ENCODE measurements at places on chromosomes 11 and 22.
A peak's percentile ranks its signal among the peaks of the same experiment; 100 is the strongest.

- no peak for DNase-seq
Observed at GRCh38 chr11:20912922-20913512, 243.6 kb downstream of the NELL1 start.

DNA sequence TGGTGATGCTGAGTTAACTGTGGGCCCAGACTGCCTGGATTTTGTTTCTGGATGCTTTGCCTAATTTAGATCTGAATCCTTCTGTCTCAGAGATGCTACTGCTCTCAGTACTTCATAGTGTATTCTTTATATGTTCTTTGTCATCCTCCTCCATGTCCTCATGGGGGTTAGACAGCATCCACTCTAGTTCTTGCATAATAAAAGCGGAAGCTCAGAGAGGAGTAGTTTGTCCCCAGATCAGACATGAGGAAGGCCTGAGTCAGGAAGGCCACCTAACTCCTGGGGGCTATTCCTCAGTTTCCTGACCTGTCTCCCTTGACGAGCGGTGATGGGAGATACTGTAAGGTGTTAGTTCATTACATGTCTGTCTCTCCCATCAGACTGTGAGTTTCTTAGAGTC, 90.2 kb downstream of the SCN3B start:
- no peak for DNase-seq

GRCh38 chr22:41448189-41448808, 1.7 kb upstream of the TOB2 start:
- DNase-seq: peak; percentile 97

- no peak for DNase-seq
Observed at GRCh38 chr22:30289980-30290313, 642 bp upstream of the CASTOR1 start.

DNA sequence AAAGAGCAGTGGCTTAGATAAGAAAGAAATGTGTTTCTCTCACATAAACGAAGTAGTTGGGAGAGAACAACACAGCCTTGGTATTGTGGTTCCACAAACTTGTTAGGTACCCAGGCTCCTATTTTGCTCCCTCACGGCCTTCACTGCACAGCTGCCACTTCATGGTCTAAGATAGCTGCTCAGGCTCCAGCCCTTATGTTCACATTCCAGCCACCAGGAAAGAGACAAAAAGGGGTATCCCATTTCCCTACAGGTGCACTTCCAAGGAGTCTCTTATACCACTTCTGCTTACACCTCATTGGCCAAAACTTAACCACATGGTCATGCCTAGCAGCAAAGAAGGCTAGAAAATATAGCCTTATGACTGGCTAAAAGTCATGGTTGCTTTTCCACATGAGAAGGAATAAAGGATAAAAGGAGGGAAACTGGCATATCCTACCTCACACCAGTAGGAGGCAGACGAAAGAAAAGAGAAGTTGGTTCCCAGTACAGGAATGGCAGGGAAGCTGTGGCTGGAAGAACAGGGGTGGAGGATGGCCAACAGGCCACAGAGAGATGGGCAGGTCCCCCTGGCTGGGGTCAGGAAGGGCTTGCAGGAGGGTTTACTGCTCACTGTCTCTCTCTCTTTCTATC, 5.4 kb upstream of the HDHD5 start:
- DNase-seq: no peak

- DNase-seq: peak; percentile 68
Observed at GRCh38 chr11:2898366-2899079, 12.9 kb upstream of the CDKN1C start.

DNA sequence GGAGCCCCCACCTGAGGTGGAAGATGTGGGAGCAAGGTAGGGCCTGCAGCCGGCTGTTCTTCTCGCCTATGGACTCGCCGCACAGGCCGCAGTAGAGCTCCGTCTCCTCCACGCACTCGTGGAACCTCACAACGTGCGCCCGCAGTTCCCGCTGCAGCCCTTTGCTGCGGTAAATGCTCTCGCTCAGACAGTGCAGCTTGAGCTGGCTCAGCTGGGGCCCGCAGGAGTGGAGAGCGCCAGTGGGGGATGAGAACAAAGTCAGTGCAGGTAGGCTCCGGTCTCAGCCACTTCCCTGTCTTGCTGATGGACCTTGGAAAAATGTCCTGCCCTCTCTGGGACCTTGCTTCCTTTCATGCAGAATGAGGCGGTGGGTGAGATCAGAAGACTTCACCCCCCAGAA, 10.2 kb downstream of the RAPSN start:
- DNase-seq: no peak

GRCh38 chr11:62999649-63000048, 14.9 kb upstream of the SLC22A6 start:
- DNase-seq: no peak

DNA sequence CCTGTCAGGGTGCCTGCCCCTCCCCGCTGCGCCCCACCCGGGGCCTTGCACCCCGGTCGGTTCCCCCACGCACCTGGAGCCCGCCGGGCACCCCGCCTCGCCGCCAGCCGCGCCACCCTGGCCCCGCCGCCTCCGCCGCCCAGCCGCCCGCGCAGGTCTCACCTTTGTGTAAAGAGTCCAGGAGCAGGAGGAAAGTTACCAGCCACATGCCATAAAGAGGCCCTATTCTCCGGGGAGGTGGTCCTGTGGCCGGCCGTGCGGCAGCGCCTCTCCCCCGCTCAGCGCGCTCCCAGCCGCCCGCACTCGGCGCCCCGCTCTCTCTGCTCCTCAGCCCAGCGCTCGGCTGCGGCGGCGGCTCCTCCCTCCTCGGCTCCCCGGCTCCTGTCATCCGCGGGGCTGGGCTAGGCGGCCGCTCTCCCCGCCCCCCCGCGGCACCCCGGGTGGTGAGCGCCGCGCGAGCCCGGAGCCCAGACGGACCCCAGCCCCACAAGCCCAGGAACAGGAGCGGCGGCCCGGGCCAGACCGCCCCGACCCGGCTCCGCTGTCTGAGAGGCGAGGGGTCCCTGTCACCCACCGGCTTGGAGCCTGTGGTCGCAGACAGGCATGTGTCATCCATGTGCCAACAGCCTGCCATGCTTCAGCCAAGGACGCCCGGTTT, at the start of gene DSCAML1:
Gene DSCAML1 (minus strand): TSS at position 345 of the 658 bp plus-strand sequence. CDS start 137 bp downstream, at position 208.
- DNase-seq: peak; percentile 28

GRCh38 chr11:14417186-14417585, 58.2 kb upstream of the RRAS2 start:
- no peak for DNase-seq

DNA sequence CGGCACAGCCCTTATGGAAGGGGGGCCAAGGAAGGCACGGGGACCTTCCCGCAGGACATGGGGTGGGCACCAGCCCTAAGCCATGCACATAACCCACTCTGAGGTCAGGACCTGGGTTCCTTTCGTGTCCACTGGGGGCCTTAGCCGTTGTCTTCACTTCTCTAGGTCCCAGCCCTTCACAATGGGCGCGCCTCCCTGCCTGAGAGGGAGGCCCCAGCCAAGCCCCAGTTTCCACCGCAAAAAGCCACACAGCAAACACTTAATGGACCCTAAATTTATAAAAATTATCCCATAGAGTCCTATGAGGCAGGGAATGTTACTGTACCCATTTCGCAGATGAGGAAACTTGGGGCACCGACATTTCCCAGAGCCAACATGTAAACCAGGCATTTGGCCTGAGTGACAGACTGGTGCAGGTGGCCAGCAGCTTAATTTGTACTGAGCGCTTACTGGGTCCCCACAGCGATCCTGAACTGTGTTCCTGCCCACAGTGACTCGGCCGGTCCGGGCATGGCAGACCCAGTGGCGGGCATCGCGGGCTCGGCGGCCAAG, 1.2 kb downstream of the GAS2L1 start:
- DNase-seq: no peak

DNA sequence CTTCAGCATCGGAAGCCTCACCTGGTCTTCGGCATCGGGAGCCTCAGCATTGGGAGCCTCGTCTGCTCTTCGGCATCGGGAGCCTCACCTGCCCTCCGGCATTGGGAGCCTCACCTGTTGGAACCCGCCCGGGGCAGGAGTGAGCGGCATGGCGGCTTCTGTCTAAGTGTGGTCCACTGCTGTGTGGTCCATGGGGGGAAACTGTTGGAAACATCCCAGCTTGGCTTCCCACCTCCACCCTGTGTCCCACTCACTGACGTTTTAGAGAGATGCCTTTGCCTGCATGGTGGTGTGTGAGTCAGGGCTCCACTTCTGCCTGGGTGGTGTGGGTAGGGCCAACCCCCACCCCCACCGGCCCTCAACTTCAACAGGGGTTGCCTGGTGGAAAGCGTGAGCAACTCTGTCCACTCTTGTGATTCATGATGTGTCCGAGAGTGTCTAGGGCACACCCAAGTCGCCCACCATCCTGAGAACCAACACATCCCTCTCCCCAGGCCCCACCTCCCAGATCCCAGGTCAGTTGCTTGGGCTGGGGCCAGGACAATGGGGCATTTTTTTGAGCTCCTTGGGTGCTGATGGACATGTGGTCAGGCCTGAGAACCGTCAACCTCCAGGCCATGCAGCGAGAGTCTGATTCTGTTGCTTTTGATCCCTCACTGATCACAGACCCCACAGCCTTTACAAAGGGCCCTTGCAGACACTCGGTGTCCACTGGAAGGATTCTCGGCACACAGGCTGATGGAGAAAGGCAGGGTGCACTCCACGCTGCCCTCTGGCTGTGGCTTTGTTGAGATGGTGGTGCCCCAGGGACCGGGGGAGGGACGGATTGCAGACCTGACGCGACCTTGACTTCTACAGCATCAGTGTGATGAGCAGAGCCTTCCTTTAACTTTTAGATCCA, 406.7 kb downstream of the TBC1D22A start:
- DNase-seq: no peak

GRCh38 chr22:49667236-49667635, 160.4 kb downstream of the BRD1 start:
- DNase-seq: peak; percentile 27

DNA sequence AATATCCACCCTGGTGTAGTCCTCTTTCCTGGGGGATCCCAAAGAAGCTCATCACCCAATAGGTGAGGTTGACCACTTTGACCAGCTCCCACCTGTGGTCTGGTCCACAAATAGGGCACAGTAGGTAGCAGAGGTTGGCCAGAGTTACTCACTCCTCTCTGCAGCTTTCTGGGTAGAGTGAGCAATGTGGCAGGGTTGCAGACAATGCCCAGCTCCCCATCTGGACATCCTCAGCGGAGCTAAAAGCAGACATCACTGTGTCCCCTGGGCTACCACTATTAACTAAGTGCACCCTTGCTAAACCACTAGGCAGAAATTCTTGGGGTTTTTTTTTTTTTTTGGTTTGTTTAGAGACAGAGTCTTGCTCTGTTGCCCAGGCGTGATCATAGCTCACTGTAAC, 48.4 kb upstream of the TP53I11 start:
- no peak for DNase-seq

DNA sequence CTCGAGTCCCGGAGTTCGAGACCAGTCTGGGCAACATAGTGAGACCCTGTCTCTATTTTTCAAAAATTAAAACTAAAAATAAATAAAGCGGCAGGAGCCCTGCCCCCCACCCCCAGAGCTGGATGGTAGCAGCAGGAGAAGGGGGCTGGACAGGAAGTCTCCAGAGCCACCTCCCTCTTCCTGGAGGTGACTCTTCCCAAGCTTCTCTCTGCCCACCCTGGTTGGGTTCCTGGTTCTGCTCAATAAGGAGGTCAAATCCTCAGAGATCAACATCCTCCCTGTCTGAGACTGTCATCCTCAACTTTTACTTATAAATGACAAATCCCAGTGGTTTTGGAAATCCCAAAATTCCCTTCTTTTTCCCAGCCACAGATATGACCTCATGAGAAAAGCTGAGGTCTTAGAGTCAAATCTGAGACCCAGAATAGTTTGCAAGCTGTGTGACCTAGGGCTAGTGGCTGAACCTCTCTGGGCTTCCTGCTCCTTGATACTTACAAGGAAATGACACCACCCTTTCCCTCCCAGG, 987 bp downstream of the C1QTNF6 start:
- no peak for DNase-seq

DNA sequence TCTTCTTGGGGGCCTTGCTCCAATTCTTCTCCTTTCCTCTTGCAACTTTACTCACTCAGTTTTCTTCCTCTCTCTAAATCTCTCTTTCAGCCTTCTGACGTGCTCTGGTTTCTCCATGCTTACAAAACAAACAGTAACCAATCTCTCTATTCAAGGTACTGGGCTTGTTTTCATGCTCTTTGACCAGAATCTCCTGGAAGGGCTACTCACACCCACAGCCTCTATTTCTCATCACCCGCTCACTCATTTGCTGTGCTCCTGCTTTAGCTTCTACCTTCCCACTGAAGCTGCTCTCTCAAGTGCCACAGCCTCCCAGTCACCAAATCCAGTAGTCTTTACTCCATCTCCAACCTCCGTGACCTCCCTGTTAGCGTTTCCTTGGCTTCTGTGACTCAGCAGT, 60.4 kb downstream of the SERGEF start:
- no peak for DNase-seq

- no peak for DNase-seq
Observed at GRCh38 chr11:94673951-94674491, 94.1 kb upstream of the AMOTL1 start.

DNA sequence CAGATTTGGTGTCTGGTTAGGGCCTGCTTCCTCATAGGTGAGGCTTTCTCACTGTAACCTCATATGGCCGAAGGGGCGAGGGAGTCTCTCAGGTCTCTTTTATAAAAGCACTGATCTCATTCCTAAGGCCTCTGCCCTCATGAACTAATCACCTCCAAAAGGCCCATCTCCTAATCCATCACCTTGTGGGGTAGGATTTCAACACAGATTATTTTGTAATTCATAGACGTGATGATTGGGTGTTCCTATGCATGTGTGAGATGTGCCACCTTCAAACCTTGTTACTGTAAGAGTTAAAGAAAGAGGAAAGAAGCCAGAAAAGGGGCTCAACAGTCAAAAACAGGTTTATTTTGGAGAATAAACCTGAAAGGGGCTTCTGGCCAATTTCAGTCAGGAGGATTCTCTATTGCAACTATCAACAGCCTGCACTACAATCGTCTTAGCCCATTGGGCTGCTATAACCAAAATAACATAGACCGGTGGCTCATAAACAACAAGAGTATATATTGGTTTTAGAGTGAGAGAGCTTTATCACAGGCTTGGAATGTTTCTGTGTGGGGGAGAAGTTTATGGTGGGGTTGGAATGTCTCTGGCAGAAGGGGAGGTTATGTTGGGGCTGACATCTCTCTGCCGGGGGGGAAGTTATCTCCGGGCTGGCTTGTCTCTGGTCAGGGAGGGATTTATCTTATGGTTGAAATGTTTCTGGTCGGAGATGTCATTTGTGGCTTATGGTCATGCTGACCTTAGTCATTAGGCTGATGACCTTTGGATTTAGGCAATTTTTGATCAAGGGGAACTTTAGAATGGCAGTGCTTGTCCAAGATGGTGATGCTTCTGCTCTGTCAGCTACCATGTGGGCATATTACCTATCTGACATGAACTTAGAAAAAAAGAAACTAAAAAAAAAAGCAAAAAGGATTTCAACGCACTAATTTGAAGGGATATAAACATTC, 35.1 kb downstream of the CSF2RB start:
- no peak for DNase-seq

DNA sequence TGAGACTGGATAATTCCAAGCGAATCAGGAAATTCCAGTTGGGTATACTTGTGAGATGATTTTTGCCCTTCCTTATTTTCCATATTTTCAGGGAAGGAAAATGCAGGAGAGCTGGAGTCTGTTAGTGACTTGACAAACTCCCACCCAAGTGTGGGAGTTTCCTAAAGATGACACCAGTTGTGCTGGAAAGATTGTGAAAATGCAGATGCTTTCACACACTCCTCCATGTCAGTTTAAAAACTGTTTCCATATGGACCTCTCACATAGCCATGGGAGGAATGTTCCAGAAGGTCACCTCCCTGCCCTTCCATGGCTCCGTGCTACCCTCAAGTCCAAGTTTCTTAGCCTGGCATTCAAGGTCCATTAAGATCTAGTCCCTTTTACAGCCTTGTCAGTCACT, 350.7 kb upstream of the NARS2 start:
- no peak for DNase-seq
